ENCODE measurements at places on chromosomes 11 and 22.
A peak's percentile ranks its signal among the peaks of the same experiment; 100 is the strongest.

GRCh38 chr11:69817265-69818230 lies 1.7 kb downstream of the FGF3 start:
- no peak for DNase-seq

DNA sequence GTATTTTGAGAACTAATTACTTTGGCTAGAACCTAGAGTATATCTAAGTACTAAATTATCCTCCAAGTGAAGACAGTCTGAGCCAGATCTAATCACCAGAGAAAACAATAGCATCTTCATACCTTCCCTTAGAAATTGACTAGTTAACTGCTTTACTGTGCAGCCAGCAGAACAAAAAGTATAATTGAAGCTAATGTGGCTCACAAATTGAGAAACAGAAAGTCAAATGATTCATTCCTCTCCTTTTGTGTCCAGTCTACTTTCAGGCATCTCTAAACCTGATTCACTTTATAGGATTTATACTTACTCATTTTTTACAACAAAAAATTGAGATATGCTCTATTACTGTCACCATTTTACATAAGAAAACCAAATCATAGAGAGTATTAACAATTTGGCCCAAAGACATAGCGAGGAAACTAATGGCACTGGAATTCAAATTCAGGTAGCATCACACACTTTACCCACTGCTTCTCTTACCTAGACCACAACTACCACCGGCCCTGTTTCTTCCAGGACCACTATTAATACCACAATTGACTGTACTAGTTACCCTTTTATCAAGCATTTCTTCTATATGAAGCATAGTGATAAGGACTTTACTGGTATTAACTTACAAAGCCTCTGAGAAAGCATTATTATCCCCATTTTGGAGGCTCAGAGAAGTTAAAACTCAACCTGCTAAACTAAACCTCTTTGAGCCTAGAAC lies 1402.6 kb upstream of the TENM4 start:
- DNase-seq: no peak

DNA sequence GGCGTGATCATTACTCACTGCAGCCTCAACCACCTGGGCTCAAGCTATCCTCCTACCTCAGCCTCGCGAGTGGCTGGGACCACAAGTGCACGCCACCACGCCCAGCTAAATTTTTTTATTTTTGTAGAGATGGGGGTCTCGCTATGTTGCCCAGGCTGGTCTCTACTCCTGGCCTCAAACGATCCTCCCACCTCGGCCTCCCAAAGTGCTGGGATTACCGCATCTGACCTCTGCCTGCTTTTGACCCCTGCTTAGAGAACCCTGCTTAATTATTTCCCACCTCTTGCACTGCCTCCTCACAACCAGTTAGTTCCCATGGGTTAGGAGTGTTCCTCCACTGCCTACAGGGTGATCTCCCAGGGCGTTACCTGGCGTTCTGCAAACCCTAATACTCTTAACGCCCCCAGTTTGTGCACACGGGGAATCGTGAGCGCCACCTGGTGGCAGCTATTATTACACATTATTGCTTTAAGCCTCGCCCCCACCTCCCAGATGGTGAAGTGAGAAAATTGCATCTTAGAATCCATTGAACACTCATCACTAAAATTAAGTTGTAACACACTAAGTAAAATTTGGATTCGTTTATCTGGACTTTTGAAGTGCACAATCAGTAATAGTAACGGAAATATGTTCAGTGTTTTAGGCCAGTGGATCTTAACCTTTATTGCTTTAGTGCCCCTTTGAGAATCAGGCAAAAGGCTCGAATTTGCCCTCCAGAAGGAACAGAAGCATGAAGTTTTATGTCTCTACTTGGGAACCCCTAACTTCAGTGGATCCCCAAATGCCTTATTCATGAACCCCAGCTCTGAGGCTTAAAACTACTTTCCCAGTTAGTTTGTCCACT lies 61.4 kb upstream of the ASPHD2 start:
- peak; percentile 59 for DNase-seq

DNA sequence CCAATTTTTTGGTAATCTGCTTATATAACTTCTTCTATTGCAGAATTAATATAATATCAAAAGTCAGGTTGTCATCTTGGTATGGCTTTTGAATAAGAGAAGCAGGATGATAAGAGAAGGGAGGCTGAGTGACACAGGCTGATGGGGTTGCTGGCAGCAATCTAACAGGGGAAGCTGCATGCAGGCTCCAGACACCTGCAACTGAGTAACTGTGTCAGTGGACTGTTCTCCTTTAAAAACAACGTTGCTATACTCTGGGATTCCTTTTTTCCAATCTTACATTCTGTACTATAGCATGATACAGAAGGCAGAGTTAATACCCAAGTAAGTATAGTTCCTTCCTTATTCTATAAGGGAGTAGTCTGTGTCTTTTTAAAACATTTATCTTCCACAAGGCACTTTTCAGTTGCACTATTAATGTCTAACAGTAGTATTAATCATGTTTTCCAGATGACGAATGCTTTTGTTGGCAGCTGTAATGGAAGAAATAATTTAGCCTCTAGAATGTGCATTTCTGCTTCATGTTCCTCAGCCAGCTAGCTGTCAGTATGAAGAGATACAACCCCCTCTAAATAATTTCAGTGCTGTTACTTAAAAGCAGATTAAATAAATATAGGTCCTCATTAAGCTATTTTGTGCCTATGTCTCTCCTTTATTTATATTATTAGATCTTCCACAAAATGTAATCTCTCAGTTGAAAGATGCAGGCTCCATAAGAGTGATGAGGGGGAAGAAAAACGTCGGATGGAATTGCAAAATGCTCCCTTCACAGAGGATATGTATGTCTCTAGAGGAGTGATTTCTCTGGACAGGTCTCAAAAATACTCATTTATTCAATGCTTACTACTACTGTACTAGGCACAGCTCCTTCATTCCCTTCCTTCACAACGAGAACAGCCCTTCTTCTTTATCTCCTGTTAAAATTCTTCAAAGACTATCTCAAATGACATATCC lies 50.8 kb downstream of the ATG16L2 start:
- no peak for DNase-seq

DNA sequence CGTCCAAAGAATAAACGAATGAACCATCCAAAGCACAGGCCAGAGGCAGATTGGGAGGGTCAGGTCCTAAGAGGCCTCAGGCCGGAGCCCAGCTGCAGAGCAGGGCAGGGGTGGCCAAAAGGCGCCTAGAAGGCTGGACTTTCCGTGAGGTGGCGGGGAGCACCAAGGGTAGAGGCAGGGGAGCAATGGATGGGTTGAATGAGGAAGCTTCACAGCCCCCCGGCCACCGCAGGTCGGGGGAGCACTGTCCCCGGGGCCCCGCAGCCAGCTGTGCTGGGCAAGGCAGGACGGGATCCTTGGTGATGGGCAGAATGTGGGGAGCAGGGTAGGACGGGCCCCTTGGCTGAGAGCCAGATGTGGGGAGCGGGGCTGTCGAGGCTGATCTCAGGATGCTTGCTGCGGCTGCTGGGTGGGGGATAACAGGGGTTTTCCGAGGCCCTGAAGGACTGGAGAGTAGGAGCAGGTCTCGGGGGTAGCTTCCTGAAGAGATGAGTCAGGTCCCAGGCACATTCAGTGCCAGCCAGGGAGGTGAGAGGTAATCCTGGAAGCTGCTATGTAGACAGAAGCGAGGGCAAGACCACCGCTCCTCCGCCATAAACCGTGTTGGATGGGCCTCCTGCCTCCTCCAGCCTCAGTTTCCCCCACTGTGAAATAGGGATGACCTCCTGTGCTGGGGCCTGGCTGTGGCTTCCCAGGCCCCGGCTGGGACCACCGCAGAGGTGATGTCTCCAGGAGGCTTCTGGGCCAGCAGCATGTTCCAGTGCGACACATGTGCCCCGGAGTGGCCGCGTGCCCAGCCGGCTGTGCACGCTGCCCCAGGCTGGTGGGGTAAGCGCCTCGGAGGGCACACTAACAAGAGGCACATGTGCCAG lies 34.6 kb upstream of the KCNQ1OT1 start:
- no peak for DNase-seq

DNA sequence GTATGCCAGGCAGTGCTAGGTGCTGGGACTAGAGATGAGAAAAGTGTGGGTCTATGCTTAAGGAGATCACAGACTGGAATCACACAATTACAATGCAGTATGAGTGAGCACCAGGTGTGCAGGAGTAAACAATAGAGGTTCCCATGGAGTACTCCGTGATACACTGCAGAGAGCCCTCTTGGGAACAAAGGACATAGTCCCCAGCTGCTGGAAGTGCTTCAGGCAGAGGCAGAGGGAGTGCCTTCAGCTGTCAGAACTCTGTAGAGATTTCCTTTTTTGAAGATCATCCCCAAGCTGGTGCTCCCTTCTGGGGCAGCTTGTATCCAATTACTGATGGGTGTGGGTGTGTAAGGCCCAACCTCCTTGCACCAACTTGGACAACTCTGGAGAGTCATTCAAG lies 143.5 kb upstream of the PLET1 start:
- DNase-seq: no peak

- DNase-seq: no peak
Measured at GRCh38 chr22:30297991-30298701, 8.8 kb upstream of the CASTOR1 start.

- DNase-seq: no peak
Measured at GRCh38 chr11:116053548-116053919, 549.3 kb upstream of the CADM1 start.

GRCh38 chr22:27213294-27213693 lies 555.9 kb downstream of the MIAT start:
- DNase-seq: no peak

DNA sequence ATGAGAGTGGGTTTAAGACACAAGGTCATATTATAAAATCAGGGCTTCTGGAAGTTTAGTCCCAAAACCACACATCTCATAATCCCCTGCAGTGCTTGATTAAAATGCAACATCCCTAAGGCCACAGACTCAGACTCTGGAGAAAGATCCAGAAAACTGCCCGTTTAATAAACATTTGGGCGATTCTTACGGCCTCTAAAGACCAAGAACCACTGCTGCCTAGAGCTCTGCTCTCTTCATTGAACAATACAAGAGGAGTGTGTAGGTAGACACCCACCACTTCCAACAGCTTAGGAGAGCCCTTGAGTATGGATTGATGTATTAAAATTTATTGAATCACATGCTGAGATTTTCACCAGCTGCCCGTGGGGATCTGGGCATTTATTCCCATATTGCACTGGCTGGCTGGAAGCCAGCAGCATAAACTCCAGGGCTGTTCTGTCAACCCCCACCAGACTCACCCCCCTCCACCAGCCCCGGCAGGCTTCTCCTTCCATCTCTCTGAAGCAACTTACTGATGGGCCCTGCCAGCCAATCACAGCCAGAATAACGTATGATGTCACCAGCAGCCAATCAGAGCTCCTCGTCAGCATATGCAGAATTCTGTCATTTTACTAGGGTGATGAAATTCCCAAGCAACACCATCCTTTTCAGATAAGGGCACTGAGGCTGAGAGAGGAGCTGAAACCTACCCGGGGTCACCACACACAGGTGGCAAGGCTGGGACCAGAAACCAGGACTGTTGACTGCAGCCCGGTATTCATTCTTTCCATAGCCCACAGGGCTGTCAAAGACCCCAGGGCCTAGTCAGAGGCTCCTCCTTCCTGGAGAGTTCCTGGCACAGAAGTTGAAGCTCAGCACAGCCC lies 749 bp upstream of the BEST1 start:
- no peak for DNase-seq

DNA sequence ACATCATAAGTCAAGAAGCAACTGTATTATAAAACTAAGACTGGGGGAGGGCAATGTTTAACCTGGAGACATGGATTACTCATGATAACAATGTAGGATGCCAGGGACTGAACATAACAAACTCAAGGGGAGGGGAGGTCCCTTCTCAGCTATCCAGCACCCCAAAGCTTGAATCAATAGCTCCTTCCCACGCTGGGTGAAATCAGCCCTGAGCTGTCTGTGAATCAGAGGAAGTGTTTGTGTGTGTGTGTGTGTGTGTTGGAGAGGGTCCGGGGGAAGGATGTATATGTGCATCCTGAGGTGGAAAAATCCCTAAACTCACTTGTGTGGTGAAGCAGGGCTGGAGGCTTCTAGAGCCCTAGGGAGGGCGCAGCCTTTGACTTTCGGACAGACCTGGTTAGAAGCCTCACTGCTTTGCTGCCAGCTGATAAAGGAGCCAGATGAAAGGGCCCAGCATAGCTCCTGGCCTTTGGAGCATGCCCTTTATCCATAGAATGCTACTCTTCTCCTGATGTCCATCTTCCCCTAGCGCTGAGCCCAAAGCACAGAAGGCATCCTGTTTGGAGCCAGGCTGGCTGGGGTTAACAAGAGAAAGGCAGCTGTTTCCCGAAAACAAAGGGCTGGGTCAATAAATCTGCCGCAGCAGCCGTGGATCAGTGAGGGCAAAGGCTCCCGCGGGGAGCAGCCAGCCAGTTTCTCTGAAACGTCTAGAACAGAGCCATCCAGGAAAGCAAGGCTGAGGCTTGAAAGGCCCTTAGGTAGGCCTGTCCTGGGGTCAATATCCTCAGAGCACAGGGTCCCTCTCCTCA lies 35.8 kb downstream of the TNKS1BP1 start:
- no peak for DNase-seq

DNA sequence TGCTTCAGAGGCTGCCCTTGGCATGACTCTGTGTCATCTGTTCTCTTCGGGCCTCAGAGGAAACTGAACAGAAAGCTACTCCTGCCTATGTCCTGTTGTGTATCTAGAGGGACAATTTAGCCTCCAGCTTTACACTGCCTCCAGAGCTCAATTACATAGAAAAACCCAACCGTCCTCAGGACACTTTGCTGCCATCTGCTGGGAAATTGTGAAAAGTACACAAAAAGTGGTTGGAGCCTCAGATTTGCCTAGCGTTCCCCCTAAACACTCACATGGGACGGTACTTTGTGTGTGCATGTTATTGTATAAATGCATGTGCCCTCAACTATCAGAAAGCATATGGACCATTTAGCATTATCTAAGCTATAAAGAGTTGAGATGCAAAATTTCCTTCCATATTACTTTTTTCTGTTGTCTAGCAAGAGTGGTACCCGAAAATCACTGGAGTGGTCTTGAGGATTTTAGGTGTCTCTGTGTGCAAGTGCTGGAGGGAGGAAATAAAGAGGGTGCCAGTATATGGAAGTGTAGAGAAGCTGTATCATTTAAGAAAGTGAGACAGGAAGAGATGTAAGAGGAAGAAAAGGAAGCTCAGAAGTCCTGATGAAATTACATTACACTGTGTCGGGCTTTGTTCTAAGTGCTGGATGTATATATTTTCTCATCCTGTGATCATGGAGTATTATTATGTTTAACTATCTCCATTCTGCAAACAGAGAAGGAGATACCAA lies 8.7 kb upstream of the MS4A4E start:
- DNase-seq: no peak

DNA sequence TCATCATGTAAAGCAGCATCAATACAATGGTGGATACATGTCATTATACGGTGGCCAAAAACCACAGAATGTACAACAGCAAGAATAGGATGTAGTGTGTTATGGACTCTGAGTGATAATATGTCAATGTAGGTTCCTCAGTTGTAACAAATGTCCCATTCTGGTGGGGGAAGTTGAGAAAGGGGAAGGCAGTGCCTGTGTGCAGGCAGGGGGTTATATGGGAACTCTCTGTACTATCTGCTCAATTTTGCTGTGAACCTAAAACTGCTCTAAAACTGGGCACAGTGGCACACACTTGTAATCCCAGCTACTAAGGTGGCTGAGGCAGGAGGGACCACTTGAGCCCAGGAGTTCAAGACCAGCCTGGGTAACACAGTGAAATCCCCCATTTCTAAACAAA lies 5.9 kb downstream of the CHKA start:
- DNase-seq: no peak

Measured in stimulated activated CD4-positive, alpha-beta T cell treated with anti-CD3 and anti-CD28 coated beads, Interleukin-1b, Interleukin-23, amount 100 ng/mL, for 4 hours (primary cell).